ENCODE measurements at places on chromosomes 3 and 15.

- DNase-seq = no peak
Measured at GRCh38 chr3:100810671-100811070, 101.4 kb downstream of the TFG start.

DNA sequence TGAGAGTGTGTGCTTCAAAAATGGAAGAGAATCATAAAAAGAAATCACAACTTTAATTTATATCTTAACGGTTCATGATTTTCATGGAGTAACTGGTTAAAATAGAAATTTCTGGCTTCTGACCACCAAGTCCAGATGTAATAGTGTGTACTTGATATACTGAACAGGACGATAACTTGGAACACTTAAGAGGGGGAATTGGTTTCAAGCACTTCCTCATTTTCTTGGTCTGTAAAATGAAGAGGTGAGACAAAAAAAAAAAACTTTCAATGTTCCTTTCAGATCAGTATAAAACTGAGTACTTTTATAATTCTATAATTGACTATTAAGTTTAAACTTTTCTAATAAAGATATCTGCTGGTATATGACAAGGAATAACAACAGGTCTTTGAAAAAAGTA is 64.0 kb upstream of the TRA2B start:
- no peak for DNase-seq

DNA sequence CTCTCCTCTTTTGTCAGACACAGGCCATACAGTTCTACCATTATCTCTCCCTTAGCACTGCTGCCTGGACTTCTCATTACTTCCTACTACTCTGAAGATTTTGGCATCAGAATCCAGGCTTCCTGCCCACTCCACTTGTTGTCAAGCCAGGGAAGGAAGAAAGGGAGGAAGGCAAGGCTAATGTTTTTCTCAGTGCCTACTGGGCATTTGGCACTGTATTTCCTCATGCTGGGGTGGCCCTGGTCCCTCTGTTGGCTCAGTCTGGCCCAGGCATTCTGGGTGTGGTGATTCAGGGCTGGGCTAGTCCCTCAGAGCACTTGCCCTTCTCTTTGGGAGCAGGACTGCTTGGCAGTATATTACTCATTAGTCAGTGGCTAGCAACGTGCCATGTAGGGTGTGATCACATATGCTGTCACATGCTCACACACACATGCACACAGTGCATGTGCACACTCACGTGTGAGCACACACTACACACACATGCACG is 52.9 kb downstream of the BSN start:
- DNase-seq = no peak

DNA sequence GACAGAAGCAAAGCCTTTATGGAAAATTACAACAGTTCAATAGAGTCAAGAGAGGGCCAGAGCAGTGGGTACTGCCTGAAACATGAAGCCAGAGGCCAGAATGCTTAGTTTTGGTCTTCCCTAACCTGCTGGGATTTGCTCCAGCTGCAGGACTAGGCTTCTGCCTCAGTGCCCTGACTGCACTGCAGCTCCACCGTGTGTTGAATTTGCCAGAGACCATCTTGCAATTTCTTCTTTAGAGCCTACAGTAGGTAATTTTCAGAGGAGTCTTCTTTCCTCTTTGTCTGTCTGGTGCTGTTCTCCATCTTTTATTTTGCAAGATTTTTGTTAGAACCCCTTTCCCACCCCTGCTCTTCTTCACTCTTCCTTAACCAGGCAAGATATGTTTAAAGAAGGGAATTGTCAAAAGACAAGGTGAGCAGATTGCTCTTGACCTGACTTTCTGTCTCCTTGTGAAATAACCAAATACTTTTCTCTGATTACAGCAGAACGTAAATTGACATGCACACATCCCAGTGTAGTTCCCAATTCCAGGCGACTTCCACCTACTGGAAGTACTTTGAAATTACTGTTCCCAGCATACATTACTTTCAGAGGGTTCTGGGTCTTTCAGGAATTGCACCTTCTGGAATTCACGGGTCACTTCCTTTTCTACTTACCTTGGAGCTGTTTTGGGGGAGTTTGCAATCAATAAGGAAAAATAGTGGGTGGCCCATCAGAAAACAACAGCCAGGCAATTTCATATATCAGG is 161.2 kb downstream of the MINAR1 start:
- no peak for DNase-seq

DNA sequence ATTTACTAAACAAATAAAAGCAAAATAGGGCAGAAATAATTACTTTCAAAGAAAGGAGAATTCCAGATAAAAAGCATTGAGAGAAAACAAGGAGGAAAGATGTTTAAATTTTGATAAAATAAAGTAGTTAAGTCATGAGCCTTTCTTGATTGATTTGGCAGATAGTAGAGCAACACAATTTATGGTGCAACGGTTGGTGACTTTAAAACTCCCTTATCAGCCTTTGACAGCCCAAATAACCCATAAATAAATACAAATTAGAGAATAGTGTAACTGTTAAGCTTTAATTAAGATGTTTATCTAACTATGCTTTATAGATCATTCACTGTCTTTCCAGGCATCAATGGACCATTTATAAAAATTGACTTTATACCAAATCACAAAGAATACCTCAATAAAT is 54.0 kb upstream of the EIF1B start:
- no peak for DNase-seq

DNA sequence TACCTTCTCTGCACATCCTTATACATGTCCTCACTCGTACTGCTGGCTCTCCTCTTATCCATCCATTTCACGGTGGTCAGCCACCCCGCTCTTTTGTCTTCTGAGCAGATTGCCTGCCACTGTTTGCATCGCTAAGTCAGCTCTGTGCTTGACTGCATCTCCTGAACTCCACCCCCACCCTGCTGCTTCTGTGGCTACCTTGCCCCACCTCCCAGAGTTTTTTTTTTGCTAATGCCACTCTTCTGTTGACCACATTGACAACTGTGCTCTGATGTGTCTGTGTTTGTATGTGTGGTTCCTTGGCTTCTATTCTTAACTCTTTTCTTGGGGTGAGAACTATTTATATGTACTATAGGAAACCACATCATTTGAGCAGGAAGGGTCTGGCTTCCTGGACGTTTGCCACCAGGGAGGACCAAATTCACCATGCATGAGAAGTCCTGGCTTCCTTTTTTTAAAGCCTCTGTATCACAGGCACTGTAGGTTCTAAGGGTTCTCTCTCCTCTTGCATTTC is 12.8 kb upstream of the MTMR10 start:
- no peak for DNase-seq

DNA sequence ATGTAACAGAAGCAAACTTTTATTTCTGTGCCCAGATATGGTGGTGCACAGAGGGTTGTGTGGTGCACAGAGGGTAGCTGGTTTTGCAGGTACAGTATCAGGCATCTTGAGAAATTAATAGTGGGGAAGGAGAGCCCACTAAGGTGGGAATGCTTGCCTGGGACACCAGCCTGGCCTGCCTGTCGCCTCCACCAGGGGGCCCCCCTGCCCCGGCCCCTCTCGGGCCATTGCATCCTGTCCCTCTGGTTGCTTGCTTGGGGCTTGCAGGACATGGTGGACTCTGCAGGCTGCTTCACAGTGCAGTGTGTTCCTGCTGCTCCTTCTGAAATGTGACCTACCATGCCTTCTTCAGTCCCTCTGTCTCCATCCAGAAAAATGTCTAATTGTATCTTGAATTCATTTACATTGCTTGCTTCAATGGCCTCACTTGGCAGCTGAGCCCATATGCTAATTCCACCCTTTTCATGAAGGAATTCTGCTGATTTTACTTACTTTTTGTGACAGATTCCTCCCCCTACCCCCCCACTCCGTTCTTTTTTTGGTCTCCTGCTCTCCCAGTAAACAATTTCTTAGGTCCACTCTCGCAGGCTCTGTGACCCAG is 73.6 kb downstream of the EEFSEC start:
- DNase-seq = peak; percentile 77

- DNase-seq = peak; percentile 35
Measured at GRCh38 chr3:101675709-101676215, 1.2 kb downstream of the ZBTB11 start.
